D721Med (cell line): ENCODE measurements at places on chromosomes 6 and 20.

DNA sequence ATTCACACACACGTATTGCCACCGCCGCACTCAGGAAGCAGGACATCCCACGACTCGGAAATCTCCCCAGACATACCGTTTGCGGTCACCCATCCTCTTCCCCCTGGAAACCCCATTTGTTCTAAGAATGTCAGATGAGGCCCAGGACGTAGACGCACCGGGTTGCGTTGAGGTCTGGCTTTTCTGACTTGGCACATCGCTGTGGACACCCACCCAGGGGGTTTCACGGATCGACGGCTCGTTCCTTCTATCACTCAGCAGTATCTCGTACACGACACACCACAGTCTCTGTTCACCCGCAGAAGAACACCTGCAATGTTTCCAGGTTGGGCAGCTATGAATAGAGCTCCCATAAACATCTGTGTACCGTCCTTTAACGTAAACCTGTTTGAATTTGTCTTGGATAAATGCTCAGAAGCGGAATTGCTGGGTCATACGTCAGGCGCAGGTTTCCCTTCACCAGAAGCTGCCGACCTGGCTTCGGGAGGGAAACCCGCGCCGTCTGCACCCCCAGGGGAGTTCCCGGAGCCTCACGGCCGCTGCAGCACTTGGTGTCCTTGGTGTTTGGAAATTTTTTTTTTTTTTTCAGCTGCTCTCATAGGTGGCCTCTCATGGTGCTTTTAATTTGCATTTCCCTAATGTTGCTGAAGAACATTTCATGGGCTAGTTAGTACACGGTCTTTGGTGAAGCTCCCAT lies 9.3 kb upstream of the EEF1A2 start:
- no peak for DNase-seq

GRCh38 chr20:48957053-48957481 lies 35.6 kb downstream of the ARFGEF2 start:
- no peak for DNase-seq

DNA sequence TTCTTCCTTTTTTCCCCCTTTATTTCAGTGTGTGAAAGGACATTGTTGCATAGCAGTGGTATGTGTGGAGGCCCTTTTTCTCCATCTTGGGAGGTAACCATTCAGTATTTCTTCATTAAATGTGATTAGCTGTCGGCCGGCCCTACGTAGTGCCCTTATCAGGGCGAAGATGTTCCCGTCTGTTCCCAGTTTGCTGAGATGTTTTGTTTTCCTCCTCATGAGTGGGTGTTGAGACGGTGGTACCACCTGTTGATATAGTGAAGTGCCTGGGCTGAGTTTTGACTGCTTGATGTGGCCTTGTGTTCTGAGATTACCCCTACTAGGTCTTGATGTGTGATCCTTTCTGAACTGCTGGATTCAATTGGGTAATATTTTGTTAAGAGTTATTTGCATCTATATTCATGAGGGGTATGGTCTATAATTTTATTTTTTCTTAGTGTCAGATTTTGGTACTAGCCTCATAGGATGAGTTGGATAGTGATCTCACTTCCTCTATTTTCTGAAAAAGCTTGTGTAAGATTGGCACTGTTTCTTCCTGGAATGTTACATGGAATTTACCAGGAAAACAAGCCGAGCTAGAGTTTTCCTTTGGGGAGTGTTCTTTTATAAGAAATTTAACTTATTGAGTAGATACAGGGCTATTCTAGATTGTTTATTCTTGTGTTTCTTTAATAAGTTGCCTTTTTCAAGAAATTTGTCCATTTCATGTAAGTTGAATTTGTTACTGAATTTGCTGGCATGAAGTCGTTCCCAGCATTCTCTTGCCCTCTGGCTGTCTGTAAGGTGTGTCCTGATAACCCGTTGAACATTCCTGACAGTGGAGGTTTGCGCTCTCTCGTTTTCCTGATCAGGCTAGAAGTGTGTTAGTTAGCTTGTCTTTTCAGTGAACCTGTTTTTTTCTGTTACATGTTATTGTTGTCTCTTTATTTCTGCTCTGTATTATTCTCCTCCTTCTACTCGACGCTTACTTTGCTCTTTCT lies 4.3 kb downstream of the MTG2 start:
- no peak for DNase-seq

GRCh38 chr6:3159805-3160781 lies 2.7 kb upstream of the TUBB2A start:
- no peak for DNase-seq

DNA sequence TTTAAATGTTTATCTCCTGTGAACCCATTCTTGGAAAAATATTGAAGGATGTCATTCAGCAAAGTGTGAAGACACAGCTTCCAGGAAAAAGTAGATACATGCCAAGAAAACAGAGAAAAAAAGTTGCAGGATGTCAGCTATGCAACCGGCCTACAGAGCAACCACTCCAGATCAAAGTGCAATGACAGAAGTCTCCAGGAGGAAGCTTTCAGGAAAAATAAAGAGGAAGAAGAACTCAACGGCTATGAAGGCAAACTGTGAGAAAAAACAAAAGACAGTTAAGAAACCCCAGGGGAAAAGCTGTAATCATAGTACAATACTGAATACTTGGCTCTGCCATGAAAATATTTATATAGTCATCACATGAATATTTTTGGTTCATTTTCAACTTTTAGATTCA lies 30.6 kb downstream of the REPS1 start:
- no peak for DNase-seq

DNA sequence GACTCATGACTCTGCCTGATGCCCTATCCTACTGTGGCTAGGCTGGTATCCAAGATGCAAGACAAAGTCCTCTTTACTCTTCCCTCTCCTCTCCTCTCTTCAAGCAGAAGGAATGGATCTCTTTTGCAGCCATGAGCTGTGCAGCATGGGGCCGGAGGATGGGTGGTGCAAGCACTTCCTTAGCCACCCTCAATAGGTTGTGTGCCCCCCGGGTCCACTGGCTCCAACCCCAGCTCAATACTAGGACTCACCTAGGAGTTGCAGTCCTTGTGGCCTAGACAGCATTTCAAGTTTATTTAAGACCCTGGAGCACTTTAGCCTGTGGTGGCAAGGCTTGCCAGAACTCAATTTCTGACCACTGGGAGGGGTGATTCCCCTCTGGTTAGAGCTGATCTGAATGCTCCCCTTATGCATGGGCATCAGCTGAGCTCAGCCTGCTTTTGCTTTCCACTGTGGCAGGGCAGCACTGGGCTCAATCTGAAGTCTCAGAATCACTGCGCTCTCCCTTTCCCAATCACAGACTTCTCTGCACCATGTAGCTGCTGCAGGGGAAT lies 29.0 kb upstream of the GRM4 start:
- DNase-seq, result no peak

GRCh38 chr20:50013976-50014375 lies 31.2 kb downstream of the SNAI1 start:
- DNase-seq, result no peak

DNA sequence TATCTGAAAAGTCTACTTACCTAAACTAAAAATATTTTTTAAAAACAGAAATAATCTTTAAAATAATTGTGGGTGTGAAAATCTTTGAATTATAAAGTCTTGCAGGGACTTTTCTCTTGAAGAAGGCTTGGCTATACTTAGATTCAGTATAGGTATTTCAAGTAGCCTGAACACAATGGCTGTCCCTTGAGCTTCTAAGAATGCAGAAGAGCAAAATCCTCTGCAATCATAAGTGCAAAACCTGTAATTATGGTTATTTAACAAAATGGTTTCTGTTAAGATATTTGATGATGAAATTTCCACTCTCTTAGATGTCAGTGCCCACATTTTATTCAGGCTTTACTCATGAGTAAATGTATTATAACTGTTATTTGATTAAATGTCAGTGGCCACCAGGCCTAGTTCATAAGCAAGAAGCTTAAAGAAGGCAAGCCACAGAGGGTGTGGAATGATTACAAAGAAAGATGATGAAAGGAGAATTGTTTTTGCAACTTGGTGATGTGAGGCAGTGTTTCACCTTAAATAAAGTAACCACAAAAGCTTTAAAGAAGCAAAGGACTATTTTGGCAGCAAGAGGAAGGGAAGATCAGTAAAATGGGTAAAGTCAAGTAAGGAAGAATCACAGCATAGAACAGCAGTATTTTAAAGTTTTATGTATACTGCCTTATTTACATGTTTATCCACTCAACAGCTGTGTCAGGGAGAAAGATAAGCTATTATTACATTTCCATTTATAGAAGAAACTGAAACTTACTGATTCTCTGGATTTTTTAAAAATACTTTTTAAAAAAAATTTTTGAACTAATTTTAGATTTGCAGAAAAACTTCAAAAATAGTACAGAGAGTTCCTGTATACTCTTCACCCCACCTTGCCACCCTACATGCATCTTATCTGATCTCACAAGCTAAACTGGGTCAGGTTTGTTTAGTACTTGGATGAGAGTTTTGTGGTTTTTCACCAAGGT lies 351.2 kb upstream of the RUNX2 start:
- no peak for DNase-seq

DNA sequence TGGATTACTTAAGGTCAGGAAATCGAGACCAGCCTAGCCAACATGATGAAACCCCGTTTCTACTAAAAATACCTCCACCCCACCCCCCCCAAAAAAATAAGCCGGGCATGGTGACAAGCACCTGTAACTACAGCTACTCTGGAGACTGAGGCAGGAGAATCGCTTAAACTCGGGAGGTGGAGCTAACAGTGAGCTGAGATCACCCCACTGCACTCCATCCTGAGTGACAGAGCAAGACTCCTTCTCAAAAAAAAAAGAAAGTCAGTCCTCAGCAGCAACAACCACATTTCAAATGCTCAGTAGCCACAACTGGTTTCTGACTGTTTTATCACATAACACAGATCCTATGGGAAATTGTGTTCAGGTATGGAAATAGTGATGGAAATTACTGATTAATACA lies 135.3 kb downstream of the HFE start:
- no peak for DNase-seq

DNA sequence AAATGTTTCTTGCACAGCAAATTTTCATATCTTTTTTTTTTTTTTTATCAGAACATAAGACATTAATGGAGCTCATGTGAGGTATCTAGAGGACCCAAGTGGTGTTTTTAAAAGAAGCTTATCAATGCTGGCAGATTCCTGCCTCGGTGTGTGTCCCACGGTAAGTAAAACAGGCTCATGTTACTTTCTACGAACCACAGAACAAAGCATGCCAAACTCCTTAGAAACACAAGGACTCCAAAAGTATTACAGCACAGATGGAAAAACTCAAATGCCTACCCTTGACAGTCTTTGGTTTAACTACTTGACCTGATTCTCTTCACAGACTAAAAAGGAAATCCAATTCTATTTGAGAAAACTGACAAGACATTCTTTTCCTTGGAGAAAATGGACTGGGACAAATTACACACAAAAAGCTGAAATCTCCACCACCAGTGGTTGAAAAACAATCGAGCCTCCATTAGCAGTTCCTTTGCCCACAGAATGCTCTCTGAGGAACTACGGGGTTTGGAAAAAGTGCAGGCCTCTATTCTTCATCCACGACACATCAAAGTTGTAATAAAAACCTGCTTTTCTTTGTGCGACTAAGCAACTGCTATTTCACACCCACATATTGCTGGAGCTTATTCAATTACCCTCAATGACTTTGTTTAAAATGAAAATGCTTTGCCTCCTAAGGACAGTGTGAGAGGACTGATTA lies 5.4 kb downstream of the METTL24 start:
- DNase-seq, result no peak

DNA sequence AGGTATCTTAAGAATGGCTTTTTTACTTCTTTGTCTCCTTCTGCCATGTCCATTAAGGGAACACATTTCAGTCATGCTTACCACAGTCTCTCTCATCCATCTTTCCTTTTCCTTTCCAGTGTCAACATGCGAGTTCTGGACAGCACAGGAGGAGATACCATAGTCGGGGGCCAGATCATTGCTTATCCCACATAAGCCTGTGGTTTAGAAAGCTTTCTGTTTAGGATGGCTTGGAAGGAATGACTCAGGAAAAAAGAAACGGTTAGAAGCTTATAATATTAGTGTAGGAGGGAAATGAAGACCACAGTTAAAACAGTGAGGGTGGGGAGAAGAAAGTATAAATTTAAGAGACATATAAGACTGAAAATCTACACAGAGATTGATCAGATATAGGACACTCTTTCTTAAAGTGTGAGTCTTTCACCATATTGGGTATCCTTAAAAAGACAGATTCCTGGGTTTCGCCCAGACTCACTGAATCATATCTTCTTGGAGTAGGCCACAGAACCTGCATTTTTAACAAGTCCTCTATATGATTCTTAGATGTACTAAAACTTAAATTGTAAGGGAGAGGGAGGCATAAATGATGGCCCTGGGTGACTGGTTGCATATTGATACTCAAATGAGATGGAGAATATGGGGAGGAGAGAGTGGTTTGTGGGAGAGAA lies 36.1 kb downstream of the DSE start:
- no peak for DNase-seq

GRCh38 chr20:47241345-47241781 lies 115.1 kb downstream of the ZMYND8 start:
- no peak for DNase-seq

- DNase-seq, result no peak
These were observed 61.3 kb upstream of the RNF24 start for GRCh38 chr20:4076671-4077070.

DNA sequence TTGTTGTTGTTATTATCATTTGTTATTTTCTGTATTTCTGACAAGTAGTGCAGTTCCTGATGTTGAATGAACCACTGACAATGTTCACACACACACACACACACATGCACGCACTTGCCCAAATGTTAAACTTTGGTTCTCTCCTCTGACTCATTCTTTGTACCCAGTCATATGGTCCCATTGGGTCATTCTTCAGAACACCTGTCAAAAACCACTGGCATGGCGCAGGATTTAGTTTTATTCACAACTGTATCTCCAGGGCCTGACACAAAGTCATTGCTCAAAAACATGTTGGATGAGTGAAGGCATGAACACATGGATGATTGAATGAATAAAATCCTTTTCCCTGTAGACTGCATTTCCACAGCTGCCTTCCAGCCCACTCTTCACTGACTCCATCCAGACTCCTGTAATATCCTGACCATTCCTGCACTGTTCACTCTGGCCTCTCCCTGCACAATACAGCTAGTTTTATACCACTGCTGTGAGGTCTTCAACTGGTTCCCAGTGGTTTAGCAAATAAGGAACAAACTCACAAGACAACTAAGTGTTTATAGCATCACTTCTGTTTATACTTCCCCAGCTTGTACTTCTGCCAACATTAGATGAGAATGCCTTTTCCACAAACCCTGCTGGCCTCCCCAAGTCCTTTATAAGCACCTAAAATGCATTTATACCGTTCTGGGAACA lies 6.9 kb upstream of the CST11 start:
- DNase-seq, result no peak

DNA sequence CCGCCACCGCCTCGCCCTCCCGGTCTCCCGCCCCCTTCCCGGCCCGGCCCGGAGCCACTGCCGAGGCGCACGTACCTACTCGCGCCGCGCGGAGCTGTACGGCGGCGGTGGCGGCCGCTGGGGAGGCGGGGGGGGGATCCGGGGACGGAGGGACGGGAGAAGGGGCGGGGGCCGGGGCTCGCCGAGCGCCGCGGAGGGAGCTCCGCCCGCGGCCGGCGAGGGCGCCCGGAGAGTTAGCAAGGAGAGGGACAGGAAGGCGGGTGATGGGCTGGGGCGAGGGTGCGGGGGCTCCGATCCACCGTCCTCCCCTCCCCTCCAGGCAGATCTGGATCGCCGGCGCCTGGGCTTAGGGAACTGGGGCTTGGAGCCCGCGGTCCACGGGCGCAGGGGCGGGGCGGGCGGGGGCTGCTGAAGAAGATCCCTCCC lies 548 bp upstream of the TMEM74B start:
- no peak for DNase-seq
